ENCODE measurements at places on chromosomes 4 and X. TPM values are rescaled to one million over a fixed set of nuclear protein-coding genes. Genes with fewer than 3 reads are reported as not detected.

DNA sequence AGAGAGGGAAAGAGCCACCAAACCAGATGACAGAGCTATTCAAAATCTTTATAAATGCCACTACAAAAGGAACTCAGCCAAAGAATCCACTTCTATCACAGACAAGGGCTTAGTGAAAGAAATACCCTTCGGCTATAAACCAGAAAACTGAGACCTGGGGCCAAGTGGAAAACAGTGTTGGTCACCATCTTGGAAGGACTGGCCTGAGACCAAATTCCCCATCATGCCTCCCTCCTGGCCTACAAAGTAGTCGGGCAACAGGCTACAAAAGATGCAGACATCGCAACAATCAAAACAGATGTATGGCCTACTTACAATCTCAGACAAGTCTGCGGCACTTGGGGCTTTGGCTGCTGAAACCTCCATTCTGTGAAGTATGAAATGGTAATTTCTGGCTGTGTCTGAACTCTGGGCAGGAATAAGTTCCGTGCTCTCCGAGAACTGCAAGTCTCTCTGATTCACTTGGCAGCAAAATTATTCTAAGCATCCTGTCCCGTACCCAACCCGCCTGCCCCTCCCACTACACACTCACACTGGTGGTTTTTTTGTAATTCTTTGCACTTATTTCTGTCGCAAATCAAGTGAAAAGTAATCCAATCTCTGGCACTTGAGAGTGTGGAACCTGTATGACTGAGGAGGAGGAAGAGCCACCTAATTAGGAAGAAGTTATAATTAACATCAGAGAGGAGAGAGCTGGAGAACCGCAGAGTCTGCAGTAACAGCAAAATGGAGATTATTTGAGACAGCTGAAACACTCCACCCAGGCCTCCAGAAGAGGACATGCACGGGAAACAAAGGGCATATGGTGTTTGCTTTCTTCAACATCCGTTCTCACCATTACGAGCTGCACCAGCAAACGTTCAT, 87.8 kb downstream of the SH3KBP1 start:
- H3K4me1 ChIP-seq: no peaks in the 10 kb centered on the region
- DNase-seq: no peak
- peaks cover 21% of the 10 kb centered on the region for H3K27me3 ChIP-seq
- no peak overlapping the region for H3K4me3 ChIP-seq

GRCh38 chr4:7657545-7658297, 223.0 kb upstream of the PSAPL1 start:
- H3K36me3 ChIP-seq: no peaks in the 10 kb centered on the region
- no peaks in the 10 kb centered on the region for H3K4me1 ChIP-seq
- peaks cover 18% of the 10 kb centered on the region for H3K27me3 ChIP-seq

Gene TMPRSS11E
- not detected for total RNA-seq

Gene NPY2R
- total RNA-seq: 4.4 TPM

Gene ENPEP
- total RNA-seq: 5.0 TPM

Gene SSX3
- total RNA-seq: not detected

- no peaks in the 10 kb centered on the region for H3K36me3 ChIP-seq
- H3K4me3 ChIP-seq: no peak overlapping the region
- no peaks in the 10 kb centered on the region for H3K27me3 ChIP-seq
- no peak for DNase-seq
Observed at GRCh38 chr4:169260217-169260866, 10.4 kb downstream of the SH3RF1 start.

- no peaks in the 10 kb centered on the region for H3K27me3 ChIP-seq
- H3K4me1 ChIP-seq: no peaks in the 10 kb centered on the region
- no peaks in the 10 kb centered on the region for H3K36me3 ChIP-seq
Observed at GRCh38 chrX:77528034-77528433, 80.8 kb downstream of the FGF16 start.

DNA sequence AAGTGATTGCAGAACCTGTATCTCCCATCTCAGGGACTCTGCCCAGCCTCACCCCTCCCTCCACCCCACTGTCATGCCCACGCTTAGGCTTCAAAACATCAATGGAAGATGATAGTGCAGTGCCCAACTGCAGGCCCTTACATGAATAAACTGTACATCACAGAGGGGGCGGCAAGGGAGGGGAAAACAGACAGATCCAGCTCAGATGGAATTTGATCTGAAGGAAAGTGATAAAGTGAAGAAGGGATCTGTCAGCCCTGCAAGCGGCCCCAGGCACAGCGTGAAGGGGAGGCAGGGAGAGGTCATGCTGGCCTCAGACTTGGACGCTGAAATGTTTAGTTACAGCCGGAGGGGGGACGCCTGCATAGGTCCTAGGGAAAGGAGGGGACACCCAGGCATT, 38.5 kb downstream of the GYG2 start:
- H3K27ac ChIP-seq: no peak overlapping the region
- no peaks in the 10 kb centered on the region for H3K36me3 ChIP-seq
- H3K4me1 ChIP-seq: no peaks in the 10 kb centered on the region
- H3K4me3 ChIP-seq: no peak overlapping the region

Gene PAGE3
- total RNA-seq: not detected

DNA sequence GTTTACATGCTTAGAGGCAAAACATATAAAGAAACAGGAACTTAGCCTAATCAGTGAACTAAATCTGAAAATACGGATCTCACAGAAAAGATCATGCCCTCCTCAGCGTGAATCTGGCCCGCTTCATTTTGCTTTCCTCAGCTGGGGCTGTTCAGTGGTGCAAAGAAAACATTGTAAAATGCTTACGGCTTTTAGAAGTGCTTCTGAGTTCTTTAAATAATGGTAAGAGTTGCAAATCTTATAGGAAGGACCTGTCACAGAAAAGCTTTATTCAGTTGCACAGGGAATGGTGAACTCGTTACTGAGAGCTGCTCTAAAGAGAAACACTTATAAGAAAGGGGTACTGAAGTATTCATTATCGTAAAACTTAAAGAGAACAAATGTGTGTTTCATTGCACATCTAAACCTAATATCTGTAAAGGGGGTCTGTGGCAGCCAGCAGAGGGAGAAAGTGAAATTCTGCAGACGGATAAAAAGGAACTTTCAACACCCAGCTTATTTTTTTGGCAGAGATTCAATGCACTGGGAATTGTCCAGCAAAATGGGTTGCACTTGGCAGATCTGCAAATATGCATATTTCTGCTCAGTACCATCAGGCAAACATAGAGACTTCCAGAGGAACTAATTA, 139.2 kb upstream of the ANK2 start:
- peak overlapping the region; percentile 48 for H3K4me3 ChIP-seq
- no peaks in the 10 kb centered on the region for H3K36me3 ChIP-seq
- DNase-seq: no peak
- H3K27me3 ChIP-seq: no peaks in the 10 kb centered on the region
- H3K27ac ChIP-seq: no peak overlapping the region
- no peaks in the 10 kb centered on the region for H3K4me1 ChIP-seq

Gene RPS6KA6
- 5.9 TPM for total RNA-seq

GRCh38 chr4:156710365-156711192, 261.0 kb downstream of the PDGFC start:
- no peaks in the 10 kb centered on the region for H3K4me1 ChIP-seq
- H3K27me3 ChIP-seq: no peaks in the 10 kb centered on the region
- no peak overlapping the region for H3K4me3 ChIP-seq
- no peak for DNase-seq
- no peaks in the 10 kb centered on the region for H3K36me3 ChIP-seq

- H3K27ac ChIP-seq: peak overlapping the region; percentile 25
- no peaks in the 10 kb centered on the region for H3K4me1 ChIP-seq
- no peak overlapping the region for H3K4me3 ChIP-seq
- H3K27me3 ChIP-seq: no peaks in the 10 kb centered on the region
- no peak for DNase-seq
Observed at GRCh38 chr4:186689476-186689875, 34.2 kb downstream of the FAT1 start.

Gene DRD5
- not detected for total RNA-seq

DNA sequence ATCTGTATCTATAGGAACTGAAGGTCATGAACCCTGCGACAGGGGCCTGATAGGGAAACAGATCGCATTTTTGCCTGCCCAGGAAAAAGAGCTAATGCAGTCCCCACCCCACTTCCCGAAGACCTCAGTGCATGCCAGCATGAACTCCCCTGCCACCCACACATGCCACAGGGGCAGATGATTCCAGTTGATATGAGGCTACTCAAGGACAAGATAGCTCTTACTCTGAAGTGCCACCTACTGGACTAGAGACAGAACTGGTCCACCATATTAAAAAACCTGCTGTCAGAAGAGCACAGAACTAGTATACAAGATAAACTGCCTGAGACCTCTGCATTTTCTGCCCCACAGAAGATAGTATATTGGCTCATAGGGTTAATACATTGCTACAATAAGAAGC, 68.0 kb downstream of the YIPF7 start:
- no peak for DNase-seq
- no peak overlapping the region for H3K4me3 ChIP-seq
- H3K4me1 ChIP-seq: no peaks in the 10 kb centered on the region
- no peak overlapping the region for H3K27ac ChIP-seq
- H3K36me3 ChIP-seq: no peaks in the 10 kb centered on the region

Gene KIF4A
- 0.80 TPM for total RNA-seq

GRCh38 chr4:56611501-56611900, 69.6 kb downstream of the HOPX start:
- H3K4me3 ChIP-seq: no peak overlapping the region
- no peaks in the 10 kb centered on the region for H3K4me1 ChIP-seq
- H3K27ac ChIP-seq: no peak overlapping the region
- no peaks in the 10 kb centered on the region for H3K36me3 ChIP-seq

Gene HMX1
- not detected for total RNA-seq

GRCh38 chr4:67576538-67576937, 18.0 kb downstream of the STAP1 start:
- H3K27me3 ChIP-seq: no peaks in the 10 kb centered on the region
- H3K36me3 ChIP-seq: no peaks in the 10 kb centered on the region
- H3K27ac ChIP-seq: no peak overlapping the region
- no peak overlapping the region for H3K4me3 ChIP-seq

DNA sequence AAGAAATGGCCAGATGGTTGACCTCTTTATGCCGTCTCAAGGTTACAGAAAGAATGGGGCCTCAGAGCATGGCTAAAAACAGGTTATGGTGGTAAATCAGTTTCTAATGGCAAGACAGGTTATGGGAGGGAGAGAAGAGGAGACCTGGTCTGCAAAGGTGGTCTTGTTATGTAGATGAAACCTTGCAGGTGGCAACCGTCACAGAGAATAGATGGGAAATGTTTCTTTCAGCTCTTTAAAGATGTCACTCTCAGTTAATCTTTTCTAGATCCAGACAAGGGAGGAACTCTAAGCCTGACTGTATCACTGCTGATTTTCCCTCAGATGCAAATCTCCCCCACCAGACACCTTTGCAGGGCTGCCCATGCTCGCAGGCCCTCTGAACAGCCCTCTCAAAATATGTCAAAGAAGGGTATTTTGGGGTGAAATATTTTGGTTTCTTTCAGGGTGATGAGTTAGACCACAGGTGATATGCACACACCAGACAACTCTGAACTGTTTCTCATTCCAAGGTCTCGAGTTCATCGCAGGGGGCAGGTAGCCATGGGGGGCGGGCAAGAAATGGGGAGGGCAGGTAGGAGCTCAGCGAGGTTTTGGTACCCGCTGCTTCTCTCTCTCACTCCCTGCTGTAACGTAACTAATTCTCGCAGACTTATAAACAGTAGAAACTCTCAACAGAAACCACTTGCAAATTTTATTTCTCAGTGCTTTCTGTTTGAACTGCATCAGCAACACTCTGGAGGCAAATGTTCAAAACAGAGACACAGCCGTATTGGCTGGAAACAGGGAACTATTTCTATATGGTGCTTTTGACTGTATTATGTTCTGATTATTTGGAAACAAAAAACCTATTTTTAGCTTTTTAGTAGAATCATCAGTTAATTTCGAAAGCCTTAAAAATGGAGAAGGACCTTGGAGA, 32.4 kb downstream of the CASP3 start:
- H3K36me3 ChIP-seq: no peaks in the 10 kb centered on the region
- no peaks in the 10 kb centered on the region for H3K27me3 ChIP-seq
- H3K27ac ChIP-seq: no peak overlapping the region
- no peaks in the 10 kb centered on the region for H3K4me1 ChIP-seq
- no peak overlapping the region for H3K4me3 ChIP-seq

DNA sequence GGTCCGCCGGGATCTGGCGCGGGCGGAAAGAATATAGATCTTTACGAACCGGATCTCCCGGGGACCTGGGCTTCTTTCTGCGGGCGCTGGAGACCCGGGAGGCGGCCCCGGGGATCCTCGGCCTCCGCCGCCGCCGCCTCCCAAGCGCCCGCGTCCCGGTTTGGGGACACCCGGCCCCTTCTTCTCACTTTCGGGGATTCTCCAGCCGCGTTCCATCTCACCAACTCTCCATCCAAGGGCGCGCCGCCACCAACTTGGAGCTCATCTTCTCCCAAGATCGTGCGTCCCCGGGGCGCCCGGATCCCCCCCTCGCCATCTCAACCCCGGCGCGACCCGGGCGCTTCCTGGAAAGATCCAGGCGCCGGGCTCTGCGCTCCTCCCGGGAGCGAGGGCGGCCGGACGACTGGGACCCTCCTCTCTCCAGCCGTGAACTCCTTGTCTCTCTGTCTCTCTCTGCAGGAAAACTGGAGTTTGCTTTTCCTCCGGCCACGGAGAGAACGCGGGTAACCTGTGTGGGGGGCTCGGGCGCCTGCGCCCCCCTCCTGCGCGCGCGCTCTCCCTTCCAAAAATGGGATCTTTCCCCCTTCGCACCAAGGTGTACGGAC, 482 bp upstream of the SHOX start:
- peak overlapping the region; percentile 13 for H3K4me3 ChIP-seq
- H3K36me3 ChIP-seq: no peaks in the 10 kb centered on the region
- H3K4me1 ChIP-seq: no peaks in the 10 kb centered on the region
- H3K27ac ChIP-seq: no peak overlapping the region
- H3K27me3 ChIP-seq: no peaks in the 10 kb centered on the region

- H3K4me1 ChIP-seq: no peaks in the 10 kb centered on the region
- no peak overlapping the region for H3K27ac ChIP-seq
- H3K36me3 ChIP-seq: no peaks in the 10 kb centered on the region
- no peak overlapping the region for H3K4me3 ChIP-seq
Observed at GRCh38 chr4:186150926-186151325, 40.4 kb upstream of the CYP4V2 start.

- no peak for DNase-seq
- H3K27ac ChIP-seq: no peak overlapping the region
- peaks cover 36% of the 10 kb centered on the region for H3K27me3 ChIP-seq
Observed at GRCh38 chrX:18406531-18407266, 18.7 kb upstream of the CDKL5 start.
